ENCODE measurements at places on chromosomes 6 and 20.

DNA sequence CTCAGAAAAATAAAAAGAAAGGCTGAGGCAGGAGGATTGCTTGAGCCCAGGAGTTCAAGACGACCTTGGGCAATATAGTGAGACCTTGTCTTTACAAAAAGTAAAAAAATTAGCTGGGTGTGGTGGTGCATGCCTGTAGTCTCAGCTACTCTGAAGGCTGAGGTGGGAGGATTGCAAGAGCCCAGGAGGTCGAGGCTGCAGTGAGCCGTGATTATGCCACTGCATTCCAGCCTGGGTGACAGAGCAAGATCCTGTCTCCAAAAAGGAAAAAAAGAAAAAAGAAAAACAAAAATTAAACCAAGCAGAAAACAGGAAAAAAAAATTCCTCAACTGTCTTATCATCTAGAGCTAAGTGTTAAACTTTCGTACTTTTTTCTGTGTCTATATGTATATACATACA, 12.4 kb upstream of the SRSF3 start:
- DNase-seq, result no peak

DNA sequence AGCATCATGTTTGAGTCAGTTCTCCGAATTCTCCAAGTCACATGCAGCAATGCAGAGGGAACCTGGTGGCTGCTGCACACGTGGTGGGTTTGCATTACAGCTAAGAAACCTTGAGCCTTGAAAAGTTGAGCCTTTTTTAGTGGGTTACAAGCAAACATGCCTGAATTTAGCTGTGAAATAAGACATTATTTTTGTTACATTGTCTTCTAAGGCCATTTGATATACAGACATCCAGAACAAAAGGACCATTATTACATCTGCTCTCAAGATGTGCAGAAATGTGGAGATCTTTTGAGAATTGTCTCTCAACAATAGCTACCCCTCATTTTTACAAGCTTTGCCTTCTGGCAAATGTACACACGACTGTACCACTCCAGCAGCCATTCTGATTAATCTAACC, 720.5 kb upstream of the SLC35B3 start:
- DNase-seq, result no peak

GRCh38 chr20:49657118-49657901, 56.4 kb downstream of the B4GALT5 start:
- no peak for DNase-seq

DNA sequence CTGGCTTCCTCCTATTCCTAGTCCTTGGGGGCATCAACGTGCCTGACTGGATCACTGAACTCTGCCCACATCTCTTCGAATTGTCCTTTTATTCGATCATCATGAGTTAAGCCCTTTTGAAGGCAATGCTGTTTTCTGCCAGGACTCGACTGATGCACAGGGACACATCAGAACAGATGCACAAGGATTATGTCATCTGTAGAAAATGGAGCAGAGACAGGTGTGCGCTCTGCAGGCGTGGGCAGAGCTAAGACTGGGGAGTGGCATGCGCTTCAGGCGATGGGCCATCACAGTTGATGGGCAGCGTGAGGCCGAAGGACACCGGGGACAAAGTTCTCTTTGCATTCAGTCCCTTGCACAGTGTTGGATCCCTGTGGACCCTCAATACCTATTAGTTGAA, 13.1 kb downstream of the GABRR1 start:
- no peak for DNase-seq

DNA sequence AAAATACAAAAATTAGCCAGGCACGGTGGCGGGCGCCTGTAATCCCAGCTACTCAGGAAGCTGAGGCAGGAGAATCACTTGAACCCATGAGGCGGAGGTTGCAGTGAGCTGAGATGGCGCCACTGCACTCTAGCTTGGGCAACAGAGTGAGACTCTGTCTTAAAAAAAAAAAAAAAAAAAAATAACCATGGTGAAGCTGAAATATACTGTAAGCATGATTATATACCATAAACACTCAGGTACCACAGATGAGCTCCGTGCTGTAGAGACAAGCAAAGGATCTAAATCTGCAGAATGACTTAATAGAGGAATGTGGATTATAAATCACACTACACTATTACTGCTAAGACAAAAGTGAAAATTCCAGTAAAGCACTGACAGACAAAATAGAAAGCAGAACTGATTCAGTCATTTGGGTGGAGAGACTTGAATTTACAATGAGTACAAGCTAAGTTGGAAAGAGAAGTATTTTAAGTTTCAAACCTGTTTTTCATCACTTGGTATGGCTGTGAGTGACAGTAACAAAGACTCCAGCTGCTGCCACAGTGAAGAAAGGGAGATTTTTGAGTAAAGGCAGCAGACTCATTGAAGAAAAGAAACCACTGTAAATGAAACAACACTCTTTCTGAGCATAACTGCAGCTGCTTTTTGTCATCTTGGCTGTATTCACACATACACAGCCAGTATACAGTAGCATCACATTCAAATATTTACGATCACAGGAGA, 322.1 kb downstream of the RNGTT start:
- DNase-seq, result no peak

- peak; percentile 28 for DNase-seq
These were observed 19.7 kb downstream of the CD40 start for GRCh38 chr20:46137816-46138215.

DNA sequence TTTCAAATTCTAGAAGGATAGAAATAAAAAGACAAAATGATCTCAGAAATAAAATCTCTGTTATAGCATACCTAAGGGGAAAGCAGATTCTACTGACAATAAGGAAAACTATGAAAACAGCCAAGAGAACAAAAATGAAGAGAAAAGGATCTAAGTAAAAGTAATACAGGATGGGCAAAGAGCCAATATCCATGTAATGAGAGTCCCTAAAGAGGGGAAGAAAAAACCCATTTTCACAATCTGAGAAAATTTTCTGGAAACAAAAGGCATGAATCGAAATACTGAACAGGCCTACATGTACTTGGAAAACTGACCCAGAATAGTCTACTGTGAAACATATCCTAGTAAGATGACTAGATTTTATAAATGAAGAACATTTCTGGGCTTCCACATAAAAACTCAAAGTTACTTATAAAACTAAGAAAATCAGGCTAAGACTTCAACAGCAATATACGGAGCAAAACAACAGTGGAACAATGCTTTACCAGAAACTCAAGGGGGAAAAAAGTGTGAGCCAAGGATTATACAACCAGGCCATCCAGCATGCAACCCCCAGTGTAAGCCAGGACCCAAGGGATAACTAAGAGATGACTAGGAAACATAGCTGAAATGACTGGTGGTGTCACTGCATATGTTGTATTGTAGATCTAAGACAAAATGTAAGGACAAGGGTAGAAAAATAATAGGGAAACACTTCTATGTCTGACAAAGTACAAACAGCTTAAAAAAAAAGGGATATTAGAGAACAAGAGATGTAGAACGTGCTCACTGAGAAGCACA, 10.2 kb downstream of the NAPB start:
- DNase-seq, result no peak

GRCh38 chr6:25010902-25011625, 75.3 kb upstream of the RIPOR2 start:
- DNase-seq, result no peak

- DNase-seq, result no peak
These were observed 4.5 kb downstream of the BCAS4 start for GRCh38 chr20:50799176-50799889.

DNA sequence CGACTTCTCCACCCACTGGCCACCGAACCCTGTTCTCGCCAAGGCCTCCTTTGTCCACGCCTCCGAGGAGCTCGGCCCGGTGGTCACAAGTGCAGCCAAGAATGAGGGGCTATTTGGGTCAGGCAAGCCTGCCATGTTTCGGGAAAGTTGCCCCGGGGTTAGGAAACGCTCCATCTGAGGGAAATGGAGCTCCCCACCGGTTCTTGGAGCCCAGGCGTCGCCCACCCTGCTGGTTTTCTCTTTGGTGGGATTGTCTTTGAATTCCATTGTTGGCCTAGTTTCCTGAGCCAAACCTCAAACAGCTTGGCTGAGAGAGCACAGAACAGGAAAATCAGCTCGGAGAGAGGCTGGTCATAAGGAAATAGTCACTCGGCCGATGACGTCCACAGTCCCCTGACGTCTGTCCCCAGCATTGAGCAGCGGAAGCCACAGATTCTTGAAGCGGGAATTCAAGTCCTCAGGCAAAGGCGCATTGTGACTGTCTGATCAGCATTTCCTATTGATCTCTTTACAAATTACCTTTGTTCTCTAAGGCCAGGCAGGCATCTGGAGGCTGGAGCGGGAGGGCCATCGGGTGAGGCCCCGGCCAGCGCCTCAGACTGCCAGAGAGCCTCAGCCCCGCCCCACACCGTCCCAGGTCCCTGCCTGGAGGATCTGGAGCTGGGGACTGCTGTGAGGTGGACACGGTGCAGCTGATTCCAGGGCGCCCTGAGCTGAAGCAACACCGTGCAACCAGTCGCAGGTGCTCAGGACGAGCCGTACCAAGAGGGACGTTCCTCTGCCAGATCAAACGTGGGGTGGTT, 138.6 kb downstream of the DLL1 start:
- DNase-seq, result peak; percentile 55

DNA sequence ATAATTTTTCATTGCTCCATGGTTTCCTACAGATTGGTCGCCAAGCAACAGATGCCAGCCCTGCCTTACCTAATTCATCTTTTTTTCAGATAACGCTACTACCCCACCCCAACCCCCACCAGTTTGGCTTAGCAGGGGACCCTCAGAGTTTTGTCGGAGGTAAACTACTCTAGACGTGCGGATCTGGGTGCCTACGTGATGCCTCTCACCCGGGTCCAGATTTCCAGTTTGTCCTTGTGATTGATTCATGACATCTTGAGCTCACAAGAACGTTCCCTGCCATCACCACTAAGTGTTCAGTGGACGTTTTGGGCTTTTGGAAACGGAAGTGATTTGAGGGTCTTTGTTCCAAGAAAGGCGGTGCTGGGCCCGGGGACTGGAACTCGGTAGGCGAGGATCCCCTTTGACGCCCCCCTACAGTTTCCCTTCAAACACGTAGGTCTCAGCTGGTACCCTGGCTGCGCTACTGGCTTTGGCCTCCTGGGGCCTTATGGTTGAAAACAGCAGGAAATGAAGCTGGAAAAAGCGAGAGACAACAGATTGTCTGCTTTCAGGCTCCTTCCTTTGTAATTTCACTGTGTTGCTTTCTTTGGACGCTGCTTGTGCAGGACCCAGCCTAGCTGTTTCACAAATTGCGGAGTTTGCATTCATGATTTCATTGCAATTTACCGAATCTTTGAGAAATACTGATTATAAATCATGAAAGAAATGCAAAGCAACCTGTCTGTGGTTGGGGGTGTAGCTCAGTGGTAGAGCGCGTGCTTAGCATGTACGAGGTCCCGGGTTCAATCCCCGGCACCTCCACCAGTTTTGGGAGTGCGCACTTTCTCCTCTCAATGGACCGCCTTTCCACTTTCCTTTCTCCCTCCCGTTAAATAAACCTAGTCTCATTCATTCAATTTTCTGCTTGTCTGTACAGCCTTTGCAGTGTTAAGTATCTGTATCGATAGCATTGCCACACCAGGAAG, 81.0 kb downstream of the GPX5 start:
- DNase-seq, result peak; percentile 87

- DNase-seq, result no peak
These were observed 17.6 kb downstream of the CBFA2T2 start for GRCh38 chr20:33507461-33507860.

- DNase-seq, result no peak
These were observed 57.0 kb downstream of the RNF144B start for GRCh38 chr6:18444111-18444510.

DNA sequence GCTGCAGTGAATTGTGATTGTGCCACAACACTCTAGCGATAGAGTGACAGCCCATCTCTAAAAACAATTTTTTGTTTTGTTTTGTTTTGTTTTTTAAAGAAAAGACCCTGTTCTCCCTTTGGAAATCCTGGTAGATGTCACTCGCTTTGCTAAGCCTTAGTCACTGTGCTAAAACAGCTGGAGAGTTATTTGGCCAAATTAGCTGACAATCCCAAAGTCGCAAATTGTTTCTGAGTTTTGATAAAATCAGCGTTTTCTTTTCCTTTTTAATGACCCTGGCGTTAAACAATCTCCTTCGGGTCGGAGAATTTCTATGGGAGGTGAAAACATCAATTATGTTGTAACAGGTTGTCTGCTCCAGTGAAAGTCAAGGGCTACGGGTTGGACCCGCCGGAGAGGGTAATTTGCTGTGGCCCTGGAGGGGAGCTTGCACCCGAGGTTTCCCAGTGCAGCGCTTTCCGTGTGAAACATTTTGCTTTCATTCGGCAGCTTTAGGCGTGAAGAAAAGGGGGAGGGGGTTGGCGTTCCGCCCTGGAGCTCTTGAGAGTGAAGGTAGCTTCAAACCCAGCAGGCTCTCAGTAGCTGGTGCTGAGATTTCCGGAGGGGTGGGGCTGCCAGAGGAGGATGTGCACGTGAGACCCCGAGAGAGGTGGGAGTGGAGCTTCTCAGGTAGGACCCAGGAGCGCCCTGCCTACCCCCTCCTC, 296.6 kb downstream of the PHACTR1 start:
- DNase-seq, result peak; percentile 2

DNA sequence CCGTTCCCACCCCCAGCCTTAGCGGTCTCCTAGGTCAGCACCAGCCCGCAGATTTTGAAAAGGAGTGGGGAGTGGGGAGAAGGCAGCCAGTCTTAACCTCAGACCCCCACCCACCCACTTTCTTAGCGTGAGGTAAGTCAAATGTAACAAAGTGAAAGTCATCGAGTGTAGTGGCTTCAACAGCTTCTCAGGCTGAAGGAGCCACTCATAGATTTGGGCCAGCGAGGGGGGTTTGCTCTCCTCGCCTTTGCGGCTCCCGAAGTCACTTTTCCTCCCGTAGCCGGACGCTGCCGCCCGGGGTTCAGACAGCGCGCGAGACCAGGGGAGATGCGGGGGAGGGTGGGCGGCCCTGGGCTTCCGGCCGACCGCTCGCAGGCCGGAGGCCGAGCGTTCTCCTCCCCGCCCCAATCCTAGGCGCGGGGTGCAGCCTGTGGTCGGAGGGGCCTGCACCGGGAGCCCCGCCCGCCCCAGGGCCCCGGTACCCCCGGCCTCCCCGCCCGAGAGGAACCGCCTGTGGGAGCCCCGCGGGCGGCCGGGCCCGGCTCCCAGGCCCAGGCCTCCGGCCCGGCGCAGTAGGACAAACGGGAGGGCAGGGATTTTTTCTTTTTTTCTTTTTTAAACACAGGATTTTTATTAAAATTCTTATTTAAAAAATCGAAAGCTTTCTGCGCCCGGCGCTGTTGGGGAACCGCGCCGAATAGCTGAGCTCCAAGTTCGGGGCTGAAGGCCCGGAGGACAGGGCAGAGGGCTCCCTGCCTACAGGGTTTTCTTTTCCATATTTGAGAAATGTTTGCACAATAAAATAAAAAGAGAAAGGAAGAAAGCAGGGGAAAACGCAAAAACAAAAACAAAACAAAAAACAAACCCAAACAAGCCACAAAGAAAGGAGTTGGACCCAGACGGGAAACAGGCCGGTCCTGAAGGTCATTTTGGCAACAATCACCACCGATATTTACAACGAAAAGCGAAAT, 3.2 kb downstream of the NKX2-2 start:
- no peak for DNase-seq

- no peak for DNase-seq
These were observed 670.9 kb downstream of the HTR1B start for GRCh38 chr6:76792394-76792793.

- DNase-seq, result no peak
These were observed 429.3 kb upstream of the SULF2 start for GRCh38 chr20:48214601-48215000.
